ENCODE measurements at places on chromosomes 7 and 10.
A peak's percentile ranks its signal among the peaks of the same experiment; 100 is the strongest.

DNA sequence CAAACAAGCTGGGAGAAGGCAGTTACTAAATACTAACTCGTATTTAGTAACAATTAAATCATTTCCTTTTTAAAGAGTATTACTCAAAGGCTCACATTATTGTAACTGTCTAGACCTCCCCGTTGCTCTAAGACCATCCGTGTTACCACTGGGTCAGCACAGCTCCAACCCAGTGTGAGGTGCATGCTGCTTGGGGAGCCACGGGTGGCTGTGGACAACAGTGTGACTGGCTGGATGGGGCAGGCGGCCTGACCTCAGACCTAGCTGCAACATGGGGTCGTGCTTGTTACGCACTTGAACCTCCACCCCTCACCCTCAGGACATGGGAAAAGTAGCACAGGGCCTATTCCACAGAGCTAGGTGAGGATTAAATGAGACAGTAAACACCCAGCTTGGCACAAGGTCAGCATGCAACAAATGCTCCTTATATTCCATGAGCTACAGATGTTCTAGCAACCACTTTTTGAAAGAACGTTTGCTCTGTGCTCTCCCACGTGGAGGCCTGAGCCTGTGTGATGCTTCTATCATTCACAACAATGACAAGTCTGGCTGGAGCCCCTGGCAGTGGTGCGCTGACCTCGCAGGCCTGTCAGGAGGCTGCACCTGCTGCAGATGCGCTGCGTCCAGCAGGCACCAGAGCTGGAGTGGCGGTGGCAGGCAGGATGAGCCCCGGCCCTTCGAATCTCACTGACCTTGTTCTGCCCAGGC is 135.7 kb downstream of the PKD1L1 start:
- no peak for DNase-seq

DNA sequence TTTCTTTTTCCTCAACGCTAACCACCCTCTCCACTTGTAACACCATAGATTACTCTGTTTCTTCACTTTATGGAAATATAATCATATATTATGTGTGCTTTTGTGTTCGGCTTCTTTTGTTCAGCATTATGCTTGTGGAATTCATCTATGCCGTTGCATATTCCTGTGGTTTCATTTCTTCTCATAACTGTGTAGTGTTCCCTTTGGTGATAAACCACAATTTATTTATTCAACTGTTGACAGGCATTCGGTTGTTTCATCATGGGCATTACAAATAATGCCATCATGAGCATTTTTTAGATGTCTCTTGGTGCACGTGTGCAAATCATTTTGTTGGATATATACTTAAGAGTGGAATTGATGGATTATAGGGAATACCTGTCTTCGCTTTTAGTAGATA is 12.1 kb downstream of the AVL9 start:
- no peak for DNase-seq

GRCh38 chr7:114530057-114530611 is 115.5 kb downstream of the FOXP2 start:
- peak; percentile 19 for DNase-seq

GRCh38 chr7:154647625-154648024 is 355.3 kb downstream of the PAXIP1 start:
- no peak for DNase-seq

GRCh38 chr10:113335592-113335991 is 217.3 kb upstream of the HABP2 start:
- DNase-seq, result no peak

- no peak for DNase-seq
Observed at GRCh38 chr10:47278152-47278473, 21.9 kb upstream of the GDF10 start.

- no peak for DNase-seq
Observed at GRCh38 chr7:37659971-37660565, 23.5 kb upstream of the GPR141 start.

DNA sequence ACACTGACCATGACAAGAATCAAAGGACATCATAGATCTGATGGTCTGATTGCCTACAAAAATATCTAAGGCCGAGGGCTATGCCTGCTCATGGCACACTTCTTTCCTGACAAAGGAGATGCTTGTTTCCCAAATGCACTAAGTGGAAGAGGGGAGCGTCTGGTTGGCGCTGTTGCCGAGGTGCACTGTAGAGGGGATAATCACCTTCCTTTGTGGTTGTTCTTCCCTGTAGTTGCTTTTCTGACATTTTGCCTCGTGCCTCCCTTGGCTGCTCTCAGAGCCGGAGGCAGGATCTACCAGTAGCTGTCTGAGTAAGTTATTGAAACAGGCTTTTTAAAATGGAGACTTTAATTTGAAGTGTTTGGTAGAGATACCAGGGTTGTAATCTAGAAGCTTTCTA is 352.0 kb downstream of the SORCS3 start:
- DNase-seq, result no peak

DNA sequence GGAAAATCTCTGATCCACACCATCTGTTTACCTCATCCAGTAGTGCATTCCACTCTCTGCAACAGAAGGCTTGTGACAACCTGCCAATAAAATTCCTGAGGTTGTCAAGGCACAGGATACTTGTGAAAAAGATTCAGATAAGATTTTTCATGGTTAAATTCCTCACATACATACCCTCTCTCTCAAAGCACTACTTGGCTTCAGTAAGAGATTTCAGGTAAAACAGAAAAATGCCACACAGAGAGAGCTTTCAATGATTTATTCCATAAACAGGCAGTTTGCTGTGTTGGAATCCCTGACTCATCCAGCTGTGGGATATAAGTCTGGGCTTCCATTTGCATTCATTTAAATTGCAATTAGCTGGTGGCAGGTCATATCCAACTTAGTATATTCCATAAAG is 99.7 kb upstream of the CAV2 start:
- DNase-seq, result no peak

GRCh38 chr10:129495698-129496097 is 28.7 kb downstream of the MGMT start:
- no peak for DNase-seq

GRCh38 chr7:22726907-22727713 is at the start of gene IL6:
Gene IL6 (plus strand): TSS chr7:22727200. CDS start chr7:22727263, 63 bp downstream.
- DNase-seq, result peak; percentile 39

DNA sequence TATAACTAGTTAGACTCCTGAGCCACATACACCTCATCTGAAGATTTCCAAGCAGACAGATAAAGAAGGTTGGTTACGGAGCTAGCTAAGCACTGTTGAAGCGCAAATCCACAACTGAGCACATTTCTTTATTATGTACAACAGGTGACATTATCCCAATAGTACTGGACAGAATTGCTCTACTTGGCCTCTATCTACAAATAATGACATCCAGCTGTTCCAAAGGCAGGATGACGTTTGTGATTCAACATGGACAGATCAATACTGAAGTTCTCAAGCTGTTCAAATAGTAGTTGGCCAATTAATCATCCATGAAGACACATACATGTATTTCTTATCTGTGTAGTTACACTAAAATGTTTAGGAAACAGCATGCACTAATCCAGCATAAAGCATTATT is 101.0 kb downstream of the UBE2H start:
- no peak for DNase-seq

DNA sequence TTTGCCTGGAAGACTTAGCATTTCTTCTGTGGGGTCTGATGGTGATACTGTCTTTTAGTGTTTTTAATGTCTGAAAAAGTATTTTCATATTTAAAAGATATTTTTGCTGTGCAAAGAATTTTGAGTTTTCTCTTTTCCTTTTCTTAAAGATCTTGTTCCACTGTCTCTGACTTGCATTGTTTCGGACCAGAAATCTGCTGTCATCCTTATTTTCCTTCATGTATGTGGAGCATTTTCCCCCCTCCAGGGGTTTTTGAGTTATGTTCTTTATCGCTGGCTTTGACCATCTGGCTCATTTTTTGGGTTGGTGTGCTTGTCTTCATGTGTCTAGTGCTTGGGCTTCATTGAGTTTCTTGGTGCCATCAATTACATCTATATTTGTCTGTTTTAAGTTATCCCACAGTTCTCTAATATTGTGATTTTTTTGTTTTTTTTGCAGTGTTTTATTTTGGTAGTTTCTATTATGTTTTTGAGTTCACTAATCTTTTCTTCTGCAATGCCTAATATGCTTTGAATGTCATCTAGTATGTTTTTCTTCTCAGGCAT is 119.9 kb downstream of the MGMT start:
- no peak for DNase-seq

DNA sequence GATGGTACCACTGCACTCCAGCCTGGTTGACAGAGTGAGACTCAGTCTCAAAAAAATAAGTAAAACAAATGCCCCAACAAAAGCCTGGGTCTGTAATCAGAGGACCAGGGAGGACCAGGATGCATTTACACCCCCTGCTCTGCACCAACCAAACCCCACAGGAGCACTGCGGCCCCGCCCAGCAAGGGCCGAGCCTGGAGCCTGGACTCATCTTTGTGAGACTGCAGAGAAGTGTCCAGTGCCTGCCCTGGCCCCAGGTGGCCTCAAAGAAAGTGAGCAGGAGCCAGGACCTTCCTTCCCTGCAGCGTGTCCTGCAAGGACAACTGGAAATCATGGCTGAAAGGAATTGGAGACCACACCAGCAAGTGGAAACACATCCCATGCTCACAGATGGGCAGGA is 31.6 kb downstream of the KNDC1 start:
- no peak for DNase-seq

GRCh38 chr7:44884621-44885393 is 523 bp downstream of the PURB start:
- DNase-seq, result no peak

DNA sequence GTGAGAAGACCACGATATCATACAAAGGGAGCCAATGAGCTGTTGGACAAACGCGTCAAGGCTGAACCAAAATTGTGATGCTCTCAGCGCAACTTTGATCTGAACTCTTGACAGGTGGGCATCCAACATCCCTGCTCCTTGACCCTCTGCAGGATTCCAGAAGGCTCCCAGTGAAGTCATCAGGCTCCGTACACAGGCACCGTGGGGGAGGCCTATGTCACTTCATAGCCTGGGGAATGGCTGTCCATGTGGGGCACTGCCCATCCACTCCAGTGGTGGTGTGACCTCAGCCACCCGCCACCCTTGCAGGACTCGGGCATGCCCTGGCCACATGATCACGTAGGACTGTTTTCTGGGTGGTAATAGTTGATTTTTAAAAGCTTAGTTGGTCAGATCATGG is 233.8 kb upstream of the GRB10 start:
- no peak for DNase-seq

- DNase-seq, result no peak
Observed at GRCh38 chr7:130673066-130673465, 4.5 kb upstream of the COPG2 start.

DNA sequence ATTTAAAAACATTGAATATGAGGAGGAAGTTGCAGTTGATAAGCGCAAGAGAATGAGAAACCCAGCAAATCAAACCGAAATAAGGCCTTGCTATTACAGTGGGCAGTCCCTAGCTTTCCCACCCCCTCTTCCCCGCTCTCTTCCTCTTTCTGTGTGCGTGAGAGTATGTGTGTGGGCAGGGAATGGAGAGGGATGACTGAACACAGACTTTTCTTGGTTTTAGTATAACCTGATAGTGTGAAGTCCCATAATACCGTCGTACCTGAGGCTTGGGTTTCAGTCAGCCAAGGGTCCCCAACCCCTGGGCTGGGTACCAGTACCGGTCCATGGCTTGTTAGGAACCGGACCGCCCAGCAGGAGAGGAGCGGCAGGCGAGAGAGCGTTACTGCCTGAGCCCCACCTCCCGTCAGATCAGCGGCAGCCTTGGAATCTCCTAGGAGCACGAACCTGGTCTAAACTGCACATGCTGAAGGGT is 255.3 kb downstream of the CELF2 start:
- DNase-seq, result no peak

GRCh38 chr7:138945821-138946220 is 35.4 kb downstream of the KIAA1549 start:
- no peak for DNase-seq

- no peak for DNase-seq
Observed at GRCh38 chr10:123858077-123858681, 33.4 kb downstream of the CPXM2 start.

DNA sequence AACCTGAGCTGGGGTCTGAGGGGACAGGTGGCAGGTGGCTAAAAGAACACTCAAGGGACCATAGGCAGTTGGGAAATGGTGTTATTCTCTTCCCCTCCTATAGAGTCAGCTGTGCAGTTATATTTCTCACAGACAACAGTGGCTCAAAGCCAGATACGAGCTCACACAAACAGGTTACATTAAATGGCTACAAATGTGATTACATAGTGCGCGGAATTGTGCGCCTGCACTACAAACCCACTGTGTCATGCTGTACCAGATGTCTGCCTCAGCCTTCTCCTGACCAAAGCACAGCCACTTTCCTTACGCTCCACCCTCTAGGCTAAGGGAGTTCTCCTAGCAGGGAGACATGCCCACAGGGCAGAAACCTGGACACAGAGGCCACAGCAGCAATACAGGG is 387.2 kb downstream of the CNTNAP2 start:
- no peak for DNase-seq

GRCh38 chr10:11339013-11339412 is 272.4 kb downstream of the USP6NL start:
- no peak for DNase-seq

- no peak for DNase-seq
Observed at GRCh38 chr7:4842319-4843064, 19.3 kb downstream of the PAPOLB start.

DNA sequence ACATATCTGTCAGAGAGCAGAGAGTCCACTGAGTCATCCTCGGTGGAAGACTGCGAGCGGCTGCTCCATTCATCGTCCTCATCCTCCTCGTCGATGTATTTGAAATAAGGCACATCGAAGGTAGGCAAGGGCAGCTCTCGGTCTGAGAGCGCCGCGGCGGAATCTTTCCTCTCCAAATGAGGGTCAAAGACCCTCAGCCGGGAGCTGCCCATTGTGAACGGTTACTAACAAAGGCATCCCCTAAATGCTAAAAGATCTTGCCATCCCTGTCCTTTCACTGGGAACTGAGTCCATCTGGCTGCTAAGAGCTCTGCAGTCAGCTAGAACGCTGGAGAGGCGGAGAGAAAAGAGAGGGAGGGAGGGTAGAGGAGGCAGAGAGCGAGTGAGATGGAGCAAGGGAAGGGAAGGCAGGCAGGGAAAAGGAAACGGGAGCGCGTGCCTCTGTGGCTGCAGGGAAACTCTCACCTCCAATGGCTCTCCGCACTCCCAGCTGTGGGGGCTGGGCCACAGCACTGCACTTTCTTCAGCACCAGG is 163.4 kb downstream of the RAPGEF5 start:
- no peak for DNase-seq

GRCh38 chr7:69162931-69163670 is 435.2 kb upstream of the AUTS2 start:
- no peak for DNase-seq

DNA sequence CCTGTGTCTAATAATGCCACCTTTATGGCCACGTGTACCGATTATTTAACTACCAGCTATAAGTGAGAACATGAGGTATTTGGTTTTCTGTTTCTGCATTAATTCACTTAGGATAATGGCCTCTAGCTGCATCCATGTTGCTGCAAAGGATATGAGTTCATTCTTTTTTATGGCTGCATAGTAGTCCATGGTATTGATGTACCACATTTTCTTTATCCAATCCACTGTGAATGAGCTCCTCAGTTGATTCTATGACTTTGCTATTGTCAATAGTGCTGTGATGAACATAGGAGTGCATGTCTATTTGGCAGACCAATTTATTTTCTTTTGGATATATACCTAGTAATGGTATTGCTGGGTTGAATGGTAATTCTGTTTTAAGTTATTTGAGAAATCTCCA is 96.4 kb downstream of the SLC25A40 start:
- DNase-seq, result no peak
